ENCODE measurements at places on chromosomes 12 and 14. TPM values are rescaled to one million over a fixed set of nuclear protein-coding genes. Genes with fewer than 3 reads are reported as not detected.

GRCh38 chr12:76706761-76707160 lies 57.2 kb upstream of the ZDHHC17 start:
- no peak for DNase-seq

- DNase-seq, result no peak
Measured at GRCh38 chr12:31662176-31662849, 2.8 kb downstream of the ETFBKMT start.

DNA sequence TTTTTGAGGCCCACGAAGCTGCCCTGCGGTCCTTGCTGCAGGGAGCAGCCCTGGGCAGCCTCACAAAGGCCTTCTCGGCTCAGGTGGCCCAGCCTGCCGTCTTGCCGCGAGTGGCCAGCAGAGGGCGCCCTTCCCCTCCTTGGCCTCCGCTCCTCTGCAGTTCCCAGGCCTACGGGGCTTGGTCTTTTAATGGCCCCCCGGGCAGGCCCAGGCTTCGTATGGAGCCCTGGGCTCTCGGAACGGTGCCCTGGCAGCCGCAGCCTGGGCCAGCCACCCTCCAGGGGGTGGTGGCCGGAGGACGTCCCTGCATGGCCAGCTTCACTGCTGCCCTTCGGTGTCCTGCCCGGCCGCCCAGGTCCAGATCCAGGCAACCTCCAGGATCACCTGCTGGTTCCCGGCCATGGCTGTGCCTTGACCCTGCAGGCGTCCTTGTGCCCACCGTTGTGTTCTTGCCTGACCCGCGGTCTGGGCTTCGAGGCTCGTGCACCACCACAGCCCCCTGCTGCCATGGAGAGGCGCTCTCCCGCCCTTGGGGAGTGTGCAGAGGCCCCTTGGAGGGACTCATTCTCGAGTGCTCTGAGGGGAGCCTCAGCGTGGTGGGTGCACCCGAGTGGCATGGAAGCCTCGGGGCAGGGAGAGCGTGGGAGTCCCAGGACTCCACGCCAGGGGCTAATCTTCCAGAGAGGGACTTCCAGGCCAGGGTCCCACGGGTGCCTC lies 9.4 kb downstream of the ASPG start:
- peak; percentile 70 for DNase-seq

Gene ANO2
- not detected for total RNA-seq

Gene KRT86
- 1.2 TPM for total RNA-seq
